MM.1S (cell line): ENCODE measurements at places on chromosomes 2 and 18.

- DNase-seq, result no peak
- H3K27me3 ChIP-seq, result no peaks in the 10 kb centered on the region
- H3K4me3 ChIP-seq, result no peak overlapping the region
Measured at GRCh38 chr18:10759241-10759640, 233.4 kb downstream of the NAPG start.

- H3K4me1 ChIP-seq, result no peaks in the 10 kb centered on the region
- H3K27me3 ChIP-seq, result no peaks in the 10 kb centered on the region
- H3K27ac ChIP-seq, result no peak overlapping the region
- H3K4me3 ChIP-seq, result no peak overlapping the region
Measured at GRCh38 chr2:125169764-125170146, 1144.7 kb downstream of the CNTNAP5 start.

DNA sequence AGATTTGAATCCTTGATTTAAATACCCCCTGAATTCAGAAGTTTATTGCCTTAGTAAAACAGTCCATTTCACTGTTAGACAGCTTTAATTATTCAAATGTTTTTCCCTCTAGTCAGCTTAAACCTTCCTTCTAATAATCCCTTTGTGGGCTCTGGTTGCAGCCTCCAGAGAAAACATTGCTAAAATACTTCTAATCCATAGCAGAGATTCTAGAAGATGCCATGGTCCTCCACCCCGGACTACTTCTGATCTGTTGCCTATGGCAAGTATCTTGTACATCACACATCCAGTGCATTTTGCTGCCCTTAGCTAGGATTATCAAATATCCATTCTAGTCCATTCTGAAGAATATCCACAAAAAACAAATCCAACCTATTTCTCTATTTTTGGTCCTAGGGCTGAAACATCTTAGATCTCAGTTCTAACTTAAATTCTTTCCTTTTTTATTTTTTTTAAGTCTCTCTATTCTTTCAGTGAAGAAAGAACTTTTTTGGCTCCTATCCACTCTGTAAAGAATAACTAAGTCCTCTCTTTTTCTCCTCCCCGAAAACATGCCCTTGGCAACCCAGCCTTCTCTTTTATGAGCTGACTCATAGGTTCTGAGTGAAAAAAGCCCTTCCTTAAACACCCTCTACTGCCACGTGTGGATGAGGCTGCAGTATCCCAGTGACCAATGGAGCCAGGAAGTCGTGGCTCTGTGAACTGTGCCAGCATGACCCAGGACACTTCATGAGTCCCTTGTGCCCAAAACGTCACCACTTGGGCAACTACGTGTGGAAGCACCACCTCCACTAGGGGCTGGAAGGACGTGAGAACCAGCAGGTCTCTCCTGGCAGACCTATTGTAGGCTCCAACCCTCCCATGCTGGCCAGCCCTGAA, 349.8 kb downstream of the TNS1 start:
- H3K4me3 ChIP-seq, result no peak overlapping the region
- H3K27ac ChIP-seq, result no peak overlapping the region
- H3K27me3 ChIP-seq, result no peaks in the 10 kb centered on the region
- no peak for DNase-seq
- no peaks in the 10 kb centered on the region for H3K4me1 ChIP-seq

DNA sequence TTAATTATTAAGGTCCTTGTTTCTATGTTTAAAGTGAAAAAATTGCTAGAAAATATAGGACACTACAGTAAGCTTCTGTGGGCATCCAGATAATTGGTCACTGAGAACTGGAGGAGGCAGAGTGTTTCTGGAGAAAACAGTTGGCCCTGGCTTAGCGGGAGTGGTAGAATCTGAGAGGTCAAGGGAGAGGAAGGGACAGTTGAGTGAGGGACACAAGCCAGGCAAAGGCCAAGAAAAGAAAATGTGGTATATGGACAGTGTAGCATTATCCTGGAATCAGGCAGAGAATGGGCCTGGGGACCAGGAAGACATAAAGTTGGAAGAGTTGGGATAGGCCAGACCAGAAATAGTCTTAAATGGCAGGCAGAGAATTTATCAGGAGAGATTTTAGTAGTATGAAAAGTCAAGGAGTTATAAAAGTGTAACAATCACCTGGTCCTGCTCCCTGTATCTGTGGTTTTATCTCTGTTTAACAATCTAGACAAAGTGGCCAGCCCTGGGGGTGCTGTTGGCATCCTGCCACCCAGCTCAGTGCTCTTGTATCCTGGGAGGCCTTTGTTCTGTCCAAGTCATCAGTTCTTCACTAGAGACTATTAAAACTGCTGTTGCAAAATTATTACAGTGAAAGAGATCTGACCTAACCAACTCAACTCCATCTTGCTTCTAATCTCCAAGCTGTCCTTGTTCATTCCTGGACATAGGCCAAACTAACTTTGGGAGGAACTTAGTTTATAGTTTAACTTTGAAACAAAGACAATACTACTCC, 15.4 kb upstream of the MSGN1 start:
- H3K4me3 ChIP-seq, result no peak overlapping the region
- no peaks in the 10 kb centered on the region for H3K27me3 ChIP-seq
- H3K36me3 ChIP-seq, result no peaks in the 10 kb centered on the region
- no peaks in the 10 kb centered on the region; the same call in 1 of the 2 replicates for H3K4me1 ChIP-seq
- H3K27ac ChIP-seq, result no peak overlapping the region
- DNase-seq, result no peak

DNA sequence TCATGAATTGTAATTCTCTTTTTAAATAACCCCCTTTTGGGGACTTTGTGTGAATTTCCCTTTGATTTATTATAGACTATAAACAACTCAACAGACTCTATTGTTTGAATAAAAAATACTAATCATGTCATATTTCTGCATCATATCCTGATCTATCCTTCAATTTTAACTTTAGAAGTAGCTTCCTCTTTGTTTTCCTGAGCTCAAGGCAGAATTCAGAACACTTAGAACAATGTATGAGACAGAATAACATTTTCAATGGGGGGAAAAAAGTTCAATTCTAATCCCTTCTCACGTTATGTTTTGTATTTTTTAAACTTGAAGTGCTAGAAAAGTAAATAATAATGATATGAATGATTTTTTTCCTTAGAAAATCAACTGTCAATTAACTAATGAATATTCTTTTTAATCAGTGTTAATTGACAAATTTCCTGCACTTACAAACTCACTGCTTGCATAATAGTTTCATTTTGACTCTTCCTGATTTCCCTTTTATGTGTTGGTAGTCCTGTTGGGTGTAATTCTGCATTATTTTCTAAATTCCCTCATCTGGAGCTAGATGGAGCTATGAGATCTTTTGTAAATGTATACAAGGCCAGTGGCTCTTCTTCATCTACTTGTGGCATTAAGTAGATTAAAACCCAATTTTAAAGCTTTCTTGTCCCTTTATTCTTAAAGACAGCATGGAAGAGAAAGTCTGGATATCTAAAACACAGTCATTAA, 326.1 kb downstream of the PARD3B start:
- H3K27ac ChIP-seq, result no peak overlapping the region
- H3K4me1 ChIP-seq, result no peaks in the 10 kb centered on the region
- DNase-seq, result no peak
- no peak overlapping the region for H3K4me3 ChIP-seq
- H3K36me3 ChIP-seq, result no peaks in the 10 kb centered on the region
